ENCODE measurements at places on chromosomes 6 and 20. TPM values are rescaled to one million over a fixed set of nuclear protein-coding genes. Genes with fewer than 3 reads are reported as not detected.

OPRM1 gene
- total RNA-seq, result not detected

SNTA1 gene
- 29.7 TPM for total RNA-seq

MEI4 gene
- total RNA-seq, result not detected

BCAS1 gene
- not detected for total RNA-seq

MACROD2 gene
- 1.1 TPM for total RNA-seq

PDE7B gene
- 1.5 TPM for total RNA-seq

SLC16A10 gene
- total RNA-seq, result 0.63 TPM

DNA sequence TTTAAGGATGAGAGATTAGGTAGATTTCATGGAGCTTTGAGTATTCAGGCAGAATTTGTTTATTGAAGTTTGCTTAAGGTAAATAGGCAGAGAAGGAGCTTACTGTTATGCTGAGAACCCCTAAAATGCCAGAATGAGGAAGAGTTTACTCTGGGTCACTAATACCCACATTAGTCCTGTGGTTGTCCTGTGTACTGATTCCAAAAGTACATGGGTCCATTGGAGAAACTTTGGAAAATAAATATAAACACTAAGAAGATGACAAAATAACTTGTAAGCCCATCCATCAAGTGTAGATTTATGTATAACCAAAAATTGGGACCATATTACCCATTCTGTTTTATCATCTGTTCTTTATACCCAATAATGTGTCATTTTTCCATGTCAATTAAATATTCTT, 31.6 kb downstream of the ENPP1 start:
- no peak for DNase-seq

DNA sequence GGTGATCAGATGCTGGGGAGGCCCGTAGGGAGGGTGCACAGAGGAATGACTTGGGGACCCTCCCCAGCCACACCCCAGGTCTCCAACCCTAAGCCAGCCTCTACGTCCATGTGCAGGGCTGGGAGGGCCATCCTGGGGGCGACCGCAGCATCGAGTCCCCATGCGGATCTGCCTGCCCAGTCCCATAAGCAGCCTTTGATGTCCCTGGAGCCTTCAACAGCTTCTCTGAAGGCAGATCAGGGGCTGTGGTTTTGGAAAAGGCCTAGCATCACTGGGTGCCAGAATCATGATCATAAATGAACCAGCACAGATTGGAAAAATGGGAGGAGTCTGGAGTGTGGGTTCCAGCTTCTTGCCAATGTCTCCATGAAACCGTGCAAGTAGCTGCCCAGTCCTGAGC, 22.9 kb downstream of the TOX2 start:
- no peak for DNase-seq

DNA sequence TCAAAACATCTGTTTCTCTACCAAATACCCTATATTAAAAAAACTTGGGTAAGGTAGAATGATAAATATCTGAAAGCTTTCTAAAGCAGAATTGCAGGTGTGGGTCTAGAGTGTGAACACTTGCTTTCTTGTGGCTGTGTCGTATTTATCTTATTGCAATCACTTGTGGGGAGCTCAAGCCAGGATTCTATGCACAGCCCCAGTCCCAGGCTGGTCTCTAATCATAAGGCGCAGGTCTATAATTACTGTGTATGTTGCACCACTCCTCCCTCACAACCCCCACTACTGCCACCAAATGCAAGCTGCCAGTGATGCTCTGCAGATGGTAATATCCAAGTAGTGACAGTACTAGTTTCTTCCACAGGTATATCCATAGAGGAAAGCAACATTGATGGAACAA, 2.2 kb upstream of the E2F3 start:
- DNase-seq, result no peak

- DNase-seq, result no peak
Measured at GRCh38 chr6:44333942-44334341, 8.5 kb upstream of the SPATS1 start.

DNA sequence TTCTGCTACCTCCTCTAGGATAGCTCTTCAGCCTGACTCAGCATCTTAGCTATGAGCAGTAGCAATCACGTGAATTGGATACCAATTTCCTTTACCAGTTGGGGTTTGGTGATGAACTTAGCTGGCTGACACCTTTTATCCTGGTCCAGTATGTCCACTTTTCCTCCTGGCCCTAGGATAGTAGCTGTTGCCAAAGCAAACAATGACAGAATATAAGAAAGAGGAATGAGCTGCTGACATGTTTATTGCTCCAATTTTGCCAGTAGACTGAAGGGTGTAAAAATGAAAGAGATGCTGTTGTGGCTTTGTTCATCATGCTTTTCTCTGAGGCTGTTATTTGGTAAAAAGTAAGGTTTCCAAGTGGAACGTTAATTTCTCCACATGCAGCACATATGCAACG, 168.3 kb upstream of the JAG1 start:
- no peak for DNase-seq

GRCh38 chr6:131013495-131013894, 49.5 kb downstream of the EPB41L2 start:
- DNase-seq, result peak; percentile 73

DNA sequence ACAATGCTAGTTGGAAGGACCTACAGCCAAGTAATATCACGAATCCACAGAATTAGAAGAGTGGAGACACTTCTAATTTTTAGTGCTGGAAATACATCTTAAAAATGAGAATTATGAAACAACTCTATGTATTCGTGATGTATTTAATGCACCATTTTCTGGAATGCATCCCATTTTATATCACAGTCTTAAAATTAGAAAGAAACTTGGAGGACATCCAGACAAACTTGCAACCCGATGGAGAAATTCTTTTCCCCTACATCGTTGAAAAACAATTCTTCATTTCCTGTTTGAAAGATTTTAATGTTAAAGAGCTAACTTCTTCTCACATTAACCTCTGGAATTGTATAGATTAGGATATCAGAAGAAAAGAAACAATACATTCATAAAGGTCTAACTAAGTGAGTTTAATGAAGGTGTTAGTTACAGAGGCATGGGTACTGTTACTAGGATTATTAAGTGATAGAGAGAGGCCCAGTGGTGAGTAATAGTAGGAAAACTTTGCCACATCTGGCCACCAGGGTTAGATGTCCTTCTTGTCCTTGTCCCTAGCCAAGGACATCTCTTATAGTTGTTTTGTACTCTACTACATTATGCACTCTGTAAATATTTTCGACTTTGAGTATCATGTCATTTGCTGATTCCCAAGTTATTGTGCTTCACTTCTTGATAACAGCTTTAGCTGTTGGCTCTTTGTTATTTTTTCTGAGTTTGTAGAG, 502.4 kb upstream of the PTCHD4 start:
- DNase-seq, result no peak

GRCh38 chr6:167512696-167513375, 187.9 kb downstream of the TTLL2 start:
- no peak for DNase-seq

GRCh38 chr6:16108921-16109658, 19.8 kb upstream of the MYLIP start:
- DNase-seq, result no peak

DNA sequence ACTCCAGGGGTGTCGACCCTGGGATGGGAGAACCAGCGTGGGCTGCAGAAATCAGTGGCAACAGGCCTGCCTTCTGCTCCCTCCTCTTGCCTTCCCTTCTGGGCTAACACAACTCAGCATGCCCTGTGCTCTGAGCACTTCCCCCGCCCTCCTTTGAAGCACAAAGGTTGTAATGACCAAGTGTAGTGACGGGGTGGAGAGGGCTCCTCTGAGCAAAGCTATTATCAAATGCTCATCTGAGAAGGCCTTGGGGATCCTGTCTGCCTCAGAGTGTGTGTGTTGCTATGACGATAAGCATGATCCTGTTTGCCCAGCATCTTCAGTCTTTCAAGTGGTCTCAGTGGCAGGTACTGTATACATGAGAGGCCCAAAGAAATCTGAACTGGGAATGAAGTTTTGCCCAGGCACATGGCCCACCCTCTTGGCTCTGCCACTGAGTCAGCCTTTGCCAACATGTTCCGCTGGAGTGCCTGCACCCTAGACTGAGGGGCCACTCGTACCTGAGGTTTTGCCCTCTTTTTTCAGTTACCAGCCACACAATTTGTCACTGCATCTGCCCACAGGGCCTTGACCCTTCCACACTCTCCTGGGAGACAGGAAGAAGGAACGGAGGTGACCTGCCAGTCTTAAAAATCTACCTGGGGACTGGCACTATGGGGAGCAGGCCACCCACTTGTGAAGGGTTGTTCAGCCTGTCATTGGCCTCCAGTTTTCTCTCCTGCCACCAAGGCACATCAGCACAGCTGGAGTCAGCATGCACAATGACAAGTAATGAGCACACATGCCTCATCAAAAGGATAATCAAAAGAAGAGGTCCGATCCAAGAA, 74.5 kb downstream of the GFOD1 start:
- no peak for DNase-seq

GRCh38 chr6:160882006-160882405, 109.6 kb upstream of the MAP3K4 start:
- DNase-seq, result no peak
